ENCODE measurements at places on chromosomes 13 and 19.
A peak's percentile ranks its signal among the peaks of the same experiment; 100 is the strongest.

DNA sequence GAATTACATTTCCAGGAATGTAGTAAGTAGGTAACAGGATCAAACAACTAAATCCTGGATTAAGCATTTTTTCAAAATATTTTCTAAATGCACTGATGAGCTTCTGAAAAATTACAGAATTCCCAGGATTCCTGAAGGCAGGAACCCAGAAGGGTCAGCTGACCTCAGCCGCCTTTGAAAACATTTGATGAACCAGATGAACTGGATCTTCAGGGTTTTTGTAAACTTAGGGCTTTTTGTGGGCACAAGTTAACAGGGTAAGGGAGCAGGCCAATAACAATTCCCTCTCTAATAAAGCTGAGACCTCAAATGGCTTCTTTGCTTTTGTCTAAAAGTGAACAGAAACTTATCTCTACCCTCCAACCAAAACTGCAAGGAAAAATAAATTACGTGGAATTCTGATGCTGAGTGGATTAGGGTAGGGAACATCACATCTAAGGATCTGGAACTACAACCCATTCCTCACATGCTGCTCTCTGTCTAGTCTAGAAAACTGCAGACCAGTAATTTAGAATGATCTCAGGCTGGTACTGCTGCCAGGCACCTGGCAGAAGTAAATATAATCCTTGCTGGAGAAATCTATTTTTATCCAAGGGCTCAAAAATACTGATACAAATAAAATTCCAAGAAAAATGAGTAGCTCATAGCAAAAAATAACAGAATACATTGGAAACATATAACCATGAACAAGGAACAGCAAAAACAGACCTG, 48.2 kb upstream of the N4BP2L1 start:
- peaks cover 8% of the 10 kb centered on the region for H3K36me3 ChIP-seq
- H3K4me3 ChIP-seq = no peak overlapping the region
- no peaks in the 10 kb centered on the region for H3K27me3 ChIP-seq
- DNase-seq = no peak
- H3K27ac ChIP-seq = no peak overlapping the region
- H3K4me1 ChIP-seq = no peaks in the 10 kb centered on the region

DNA sequence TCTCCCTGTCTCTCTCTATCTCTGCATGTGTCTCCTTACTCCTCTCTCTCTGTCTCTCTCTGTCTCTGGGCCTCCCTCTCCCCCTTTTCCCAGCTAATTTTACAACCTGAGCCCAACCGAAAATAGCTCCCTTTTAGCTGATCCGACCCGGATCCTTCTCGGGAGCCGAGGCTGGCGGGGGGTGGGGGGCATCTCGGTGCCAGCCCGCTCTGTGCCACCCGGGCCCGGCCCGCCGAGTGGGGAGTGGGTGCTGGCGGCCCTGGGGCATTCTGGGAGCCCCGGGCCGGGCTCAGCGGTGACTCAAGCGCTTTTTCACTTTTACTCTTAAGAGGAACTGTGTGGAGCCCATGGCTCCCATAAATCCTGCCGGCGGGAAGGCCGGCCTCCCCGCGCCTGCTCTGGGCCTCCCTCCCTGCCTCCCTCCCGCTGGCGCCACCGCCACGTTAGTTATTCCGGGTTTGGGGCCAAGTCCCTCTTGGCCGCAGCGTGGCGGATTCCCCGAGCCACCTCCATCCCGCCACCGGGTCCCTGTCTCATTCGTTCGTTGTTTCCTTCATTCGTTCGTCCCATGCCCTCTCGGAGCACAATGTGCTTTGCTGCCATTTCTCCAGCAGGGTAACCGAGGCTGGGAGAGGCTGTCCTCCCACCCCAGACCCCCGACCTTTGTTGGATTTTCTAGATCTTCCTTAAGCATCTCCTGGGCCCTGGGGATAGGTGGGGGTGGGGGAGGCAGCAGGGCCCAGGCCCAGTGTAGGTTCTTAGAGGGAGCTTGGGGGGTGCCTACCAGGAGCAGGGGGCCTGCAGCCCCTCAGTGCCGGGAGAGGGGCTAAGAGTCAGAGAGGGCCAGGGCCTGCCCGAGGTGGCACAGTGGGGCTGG, 3.2 kb downstream of the NFIC start:
- peak overlapping the region; percentile 58 for H3K27ac ChIP-seq
- DNase-seq = no peak
- no peaks in the 10 kb centered on the region for H3K27me3 ChIP-seq
- H3K4me3 ChIP-seq = no peak overlapping the region
- peaks cover 11% of the 10 kb centered on the region for H3K4me1 ChIP-seq

DNA sequence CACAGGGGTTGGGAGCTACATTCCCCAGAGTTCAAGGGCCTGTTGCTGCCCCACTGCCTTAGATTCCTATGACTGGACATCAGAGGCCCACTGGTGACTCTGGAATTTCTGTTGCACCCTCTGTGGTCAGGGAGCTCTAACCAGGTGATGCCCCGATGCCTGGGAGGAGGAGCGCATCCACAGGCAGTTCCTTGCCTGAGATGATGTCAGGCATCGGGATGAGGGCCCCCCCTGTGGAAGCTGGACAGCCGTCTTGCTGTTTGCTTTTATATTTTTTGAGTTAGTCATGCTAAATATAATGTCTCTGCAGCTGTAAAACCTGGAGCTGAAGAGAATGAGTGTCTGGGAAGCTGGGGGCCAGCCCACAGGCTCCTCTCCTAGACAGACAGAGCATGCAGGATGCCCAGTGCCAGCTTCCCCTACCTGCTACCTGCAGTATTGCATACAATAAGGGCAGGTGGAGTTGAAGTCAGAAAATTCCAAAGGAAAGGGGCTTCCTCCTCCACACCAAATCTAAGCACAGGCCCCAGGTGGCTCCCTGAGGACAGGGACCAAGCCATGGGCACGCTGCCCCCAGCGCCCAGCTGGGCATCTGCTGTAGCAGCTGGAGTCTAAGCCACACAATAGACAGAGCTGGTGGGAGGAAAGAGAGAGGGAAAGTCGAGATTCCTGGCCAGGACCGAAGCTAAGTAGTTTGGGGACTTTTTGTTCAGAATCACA, 16.2 kb downstream of the COL4A2 start:
- H3K27ac ChIP-seq = no peak overlapping the region
- no peaks in the 10 kb centered on the region for H3K27me3 ChIP-seq
- H3K4me1 ChIP-seq = no peaks in the 10 kb centered on the region
- H3K4me3 ChIP-seq = no peak overlapping the region

DNA sequence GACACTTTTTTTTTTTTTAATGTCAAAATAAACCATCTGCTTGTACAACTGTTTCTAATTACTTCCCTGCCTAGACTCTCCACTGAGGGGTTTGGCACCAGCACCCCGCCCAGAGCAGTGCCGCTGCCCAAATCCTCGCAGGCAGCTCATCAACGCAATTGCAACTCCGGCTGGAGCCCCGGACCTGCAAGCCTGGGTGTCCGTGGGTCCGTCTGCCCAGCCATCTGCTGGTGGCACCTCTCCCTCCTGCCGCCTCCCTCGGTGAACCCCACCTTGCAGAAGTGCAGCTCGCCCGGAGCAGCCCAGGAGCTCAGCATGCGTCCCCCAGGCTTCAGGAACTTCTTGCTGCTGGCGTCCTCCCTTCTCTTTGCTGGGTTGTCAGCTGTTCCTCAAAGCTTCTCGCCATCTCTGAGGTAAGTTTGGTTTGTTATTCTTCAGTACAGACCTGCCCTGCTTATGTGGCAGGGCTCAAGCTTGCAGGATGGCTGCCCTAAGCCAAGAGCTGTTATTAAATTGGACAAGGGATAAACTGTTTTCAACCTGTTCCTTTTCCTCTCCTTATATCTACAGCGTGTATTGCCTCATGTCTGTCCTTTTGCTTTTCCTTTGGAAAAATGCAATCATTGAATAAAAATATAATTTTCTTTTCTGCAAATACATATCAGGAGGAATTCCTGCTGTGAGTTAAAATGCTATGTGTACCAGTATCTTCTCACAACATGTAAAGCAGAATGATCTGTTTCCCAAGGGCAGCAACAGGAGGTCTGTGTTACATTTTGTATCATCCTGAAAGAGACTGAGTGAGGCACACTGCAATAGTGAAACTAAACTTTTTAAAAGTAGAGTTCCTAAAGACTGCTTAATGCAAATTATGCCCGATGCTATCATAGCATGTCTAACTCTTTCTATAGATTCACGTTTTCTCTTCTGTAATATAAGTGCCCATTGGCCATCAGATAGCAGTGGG, at the start of gene ITGBL1:
TSS of gene ITGBL1 (plus strand) at position 157 of the 967 bp plus-strand sequence. CDS start at position 316, 159 bp downstream.
- H3K27me3 ChIP-seq = no peaks in the 10 kb centered on the region
- no peak for DNase-seq
- no peaks in the 10 kb centered on the region for H3K36me3 ChIP-seq
- H3K27ac ChIP-seq = no peak within 1 kb of the TSS

DNA sequence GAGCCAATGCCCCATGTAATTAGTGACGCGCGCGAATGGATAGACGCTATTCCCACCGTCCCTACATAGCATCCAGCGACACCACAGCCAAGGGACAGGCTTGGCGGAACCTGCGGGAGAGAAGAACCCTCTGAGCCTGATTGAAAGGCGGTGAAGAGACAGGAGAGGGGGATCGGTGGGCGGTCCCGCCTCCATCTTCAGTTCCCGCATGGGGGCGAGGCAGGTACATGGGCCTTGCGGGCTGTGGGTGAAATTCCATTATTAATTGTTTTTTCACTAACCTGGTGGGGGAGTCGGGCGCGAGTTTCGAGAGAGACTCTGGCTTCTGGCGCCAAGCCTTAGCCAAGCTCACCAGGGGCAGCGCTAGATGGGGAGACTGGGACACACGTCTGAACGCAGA, 8.4 kb upstream of the TEX101 start:
- H3K36me3 ChIP-seq = no peaks in the 10 kb centered on the region
- H3K27me3 ChIP-seq = no peaks in the 10 kb centered on the region
- no peaks in the 10 kb centered on the region for H3K4me1 ChIP-seq
- no peak overlapping the region for H3K4me3 ChIP-seq

GRCh38 chr19:28314756-28315155, 898.2 kb downstream of the UQCRFS1 start:
- no peak for DNase-seq
- H3K4me1 ChIP-seq = no peaks in the 10 kb centered on the region
- H3K27ac ChIP-seq = no peak overlapping the region
- H3K4me3 ChIP-seq = no peak overlapping the region

- H3K27me3 ChIP-seq = no peaks in the 10 kb centered on the region
- DNase-seq = no peak
- no peaks in the 10 kb centered on the region for H3K36me3 ChIP-seq
- H3K27ac ChIP-seq = no peak overlapping the region
Measured at GRCh38 chr13:50989476-50989875, 79.9 kb downstream of the RNASEH2B start.

- DNase-seq = no peak
- H3K36me3 ChIP-seq = no peaks in the 10 kb centered on the region
- H3K4me3 ChIP-seq = no peak within 1 kb of the TSS
- peaks cover 26% of the 10 kb centered on the region for H3K27me3 ChIP-seq
- H3K4me1 ChIP-seq = no peaks in the 10 kb centered on the region
Measured at GRCh38 chr19:46413262-46414031, at the start of gene CCDC8. CCDC8 (minus strand) TSS chr19:46413564; CDS start chr19:46412810, 754 bp downstream.
